ENCODE measurements at places on chromosomes 13 and 19. TPM values are rescaled to one million over a fixed set of nuclear protein-coding genes. Genes with fewer than 3 reads are reported as not detected.

DNA sequence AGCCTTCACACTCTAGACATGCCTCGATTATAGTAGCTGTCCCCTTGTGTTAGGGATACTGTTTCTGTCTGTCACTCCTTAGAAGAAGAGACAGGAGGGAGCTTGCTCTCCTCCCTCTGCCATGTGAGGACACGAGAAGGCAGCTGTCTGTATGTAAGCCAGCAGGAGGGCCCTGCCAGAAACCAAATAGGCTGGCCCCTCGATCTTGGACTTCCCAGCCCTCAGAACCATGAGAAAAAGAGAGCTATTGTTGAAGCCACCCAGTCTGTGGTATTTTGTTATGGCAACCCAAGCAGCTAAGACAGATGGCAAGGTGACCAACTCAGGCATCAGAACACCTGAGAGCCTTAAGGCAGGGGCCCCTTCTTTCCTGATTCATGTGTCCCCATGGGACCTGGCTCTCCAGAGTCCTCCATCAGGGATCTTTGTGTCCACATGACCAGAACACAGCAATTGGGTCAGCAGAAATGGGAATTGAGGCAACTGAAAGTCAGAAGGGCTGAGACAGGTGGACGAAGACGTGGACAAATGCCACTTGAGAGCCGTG is 65.6 kb upstream of the NPAS1 start:
- no peak for DNase-seq

GRCh38 chr13:59279576-59279975 is 884.2 kb downstream of the DIAPH3 start:
- DNase-seq, result no peak

- DNase-seq, result no peak
Measured at GRCh38 chr13:101202590-101202989, 213.7 kb downstream of the NALCN start.

DNA sequence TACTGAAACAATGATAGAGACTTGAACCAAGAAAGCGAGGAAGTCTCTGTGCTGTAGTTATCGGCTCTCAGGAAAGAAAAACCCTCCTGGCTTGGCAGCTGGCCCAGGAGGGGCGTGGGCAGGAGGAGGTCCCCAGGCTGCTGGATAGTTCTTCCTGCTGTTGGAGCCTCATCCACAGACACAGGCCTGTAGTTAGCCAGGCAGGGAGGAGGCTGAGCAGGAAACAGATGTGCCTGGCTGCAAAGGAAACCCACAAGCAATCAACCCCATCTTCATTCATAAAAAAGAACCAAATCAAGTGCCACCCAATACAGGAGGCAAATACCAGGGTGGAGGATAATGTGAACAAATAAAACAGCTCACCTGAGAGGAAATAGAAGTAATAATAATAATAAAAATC is 86.2 kb downstream of the IRS2 start:
- DNase-seq, result peak; percentile 54

GRCh38 chr19:31312677-31313244 is 36.5 kb downstream of the TSHZ3 start:
- DNase-seq, result no peak

DNA sequence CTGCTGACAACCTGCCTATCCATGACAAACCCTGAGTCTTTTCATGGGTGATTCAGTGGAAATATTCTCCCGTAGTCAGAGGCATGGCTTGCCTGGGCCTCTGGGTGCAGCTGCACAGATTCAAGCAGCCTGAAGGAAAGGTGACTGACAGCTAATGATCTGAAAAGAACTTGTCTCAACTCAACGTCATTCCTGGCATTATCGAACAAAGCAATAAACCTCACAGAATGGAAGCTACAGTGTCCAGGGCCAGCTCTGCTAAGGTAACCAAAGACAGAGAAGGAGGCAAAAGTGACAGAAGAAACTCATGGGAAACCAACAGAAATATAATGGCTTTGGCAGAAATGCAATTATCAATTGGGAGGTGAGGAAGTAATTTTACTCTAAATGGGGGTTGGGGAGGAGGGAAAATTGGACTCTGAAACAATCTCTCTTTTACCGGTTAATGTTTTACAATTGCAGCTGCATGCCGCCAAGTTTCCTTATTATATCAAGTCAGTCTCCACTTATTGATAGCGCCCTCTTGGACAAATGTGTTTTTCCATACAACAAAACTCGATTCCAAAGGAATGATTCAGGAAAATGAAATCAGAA is 12.9 kb downstream of the STARD13 start:
- peak; percentile 41 for DNase-seq

- no peak for DNase-seq
Measured at GRCh38 chr13:99749271-99750019, 222.1 kb downstream of the ZIC5 start.

- DNase-seq, result peak; percentile 19
Measured at GRCh38 chr13:44259045-44260027, 114.3 kb upstream of the SERP2 start.

The TEX26 gene
- total RNA-seq, result not detected

The IZUMO1 gene
- total RNA-seq, result 0.50 TPM

The CALM3 gene
- 97.4 TPM for total RNA-seq

The ANKRD10 gene
- total RNA-seq, result 50.3 TPM

The CEACAM4 gene
- not detected for total RNA-seq

The ZNF155 gene
- 7.5 TPM for total RNA-seq

The SLC15A1 gene
- 0.50 TPM for total RNA-seq
